GM12864 (cell line): ENCODE measurements at places on chromosomes 4 and X.

DNA sequence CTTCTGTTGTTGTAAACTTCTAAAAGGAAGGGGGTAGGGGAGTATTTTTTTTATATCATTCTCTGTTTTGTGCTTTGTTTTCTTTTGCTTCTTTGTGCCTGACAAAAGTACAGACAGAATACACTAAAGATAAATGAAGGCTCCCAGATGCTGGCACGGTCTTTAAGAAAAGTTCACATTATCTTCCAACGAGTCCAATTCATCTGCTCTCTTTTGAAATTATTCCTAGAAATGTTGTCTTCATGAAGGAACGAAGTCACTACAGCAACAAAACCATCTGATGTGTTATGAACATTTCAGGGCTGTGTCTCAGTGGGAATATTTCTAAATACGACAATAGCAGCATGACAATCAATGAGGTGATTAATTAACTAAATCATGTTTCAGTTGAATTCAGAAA, 813.8 kb upstream of the HTR2C start:
- DNase-seq = no peak

DNA sequence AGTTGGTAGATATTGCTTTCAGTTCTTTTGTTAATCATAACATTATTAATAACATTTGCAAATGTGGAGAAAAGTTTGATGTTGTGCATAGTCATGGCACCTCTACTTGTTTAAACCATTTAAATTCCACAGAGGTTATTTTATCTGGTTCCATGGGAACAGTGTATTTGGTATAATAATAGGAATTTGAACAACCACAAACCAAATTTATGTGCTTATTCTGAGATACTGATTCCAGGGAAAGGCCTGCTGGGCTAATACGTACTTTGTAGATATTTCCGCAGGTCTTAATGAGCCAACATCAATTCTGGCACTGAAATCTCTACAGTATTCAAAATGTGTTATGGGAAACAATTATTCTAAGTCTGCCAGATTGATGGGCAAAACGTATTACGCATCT, 319.0 kb downstream of the DKK2 start:
- no peak for DNase-seq

DNA sequence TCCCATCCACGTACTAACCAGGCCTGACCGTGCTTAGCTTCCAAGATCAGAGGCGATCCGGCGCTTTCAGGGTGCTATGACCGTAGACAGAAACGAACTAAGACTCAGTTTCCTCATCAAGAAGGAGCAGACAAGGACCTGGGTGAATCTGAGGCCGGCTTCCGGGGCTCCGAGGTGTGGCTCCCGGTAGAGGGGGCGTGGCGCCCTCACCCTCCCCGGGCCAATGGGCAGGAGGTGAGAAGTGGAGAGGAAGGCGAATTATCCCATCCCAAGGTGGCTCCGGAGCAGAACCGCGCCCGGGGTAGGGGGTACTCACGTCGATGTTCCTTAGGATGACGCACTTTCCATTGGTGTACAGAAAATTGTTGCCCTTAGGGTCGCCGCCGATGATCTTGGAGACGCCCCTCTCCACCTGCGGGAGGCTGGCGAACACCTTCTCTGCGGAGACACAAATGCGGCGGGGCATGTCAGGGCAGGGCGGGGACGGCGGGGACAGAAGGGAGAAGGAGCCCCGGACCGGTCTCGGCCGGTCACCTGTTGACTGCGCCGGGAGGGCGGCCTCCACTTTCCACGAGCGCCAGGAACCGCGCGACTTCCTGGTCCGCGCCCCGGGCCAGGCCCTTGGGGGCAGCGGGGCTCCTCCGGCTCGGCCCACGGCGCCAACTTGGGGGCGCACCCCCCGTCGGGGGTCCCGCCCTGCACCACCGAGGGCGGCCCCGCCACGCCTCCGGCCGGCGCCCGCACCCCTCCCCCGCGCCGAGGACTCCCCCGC, 616 bp downstream of the WDR1 start:
- DNase-seq = no peak

DNA sequence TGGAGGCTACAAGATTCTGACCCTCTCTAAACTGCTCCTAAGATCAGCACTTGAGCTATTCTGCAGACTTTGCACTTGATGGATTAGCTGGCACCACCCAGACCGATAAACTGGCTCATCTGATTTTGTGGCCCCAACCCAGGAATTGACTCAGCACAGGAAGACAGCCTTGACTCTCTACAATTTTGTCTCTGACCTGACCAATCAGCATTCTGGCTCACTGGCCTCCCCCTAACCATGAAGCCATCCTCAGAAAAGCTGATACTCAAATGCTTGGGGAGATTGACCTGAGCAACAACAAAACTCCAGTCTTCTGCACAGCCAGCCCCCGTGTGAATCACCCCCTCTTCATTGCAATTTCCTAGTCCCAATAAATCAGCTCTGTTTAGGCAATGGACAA, 195.4 kb upstream of the PPP1R2C start:
- DNase-seq = no peak

- no peak for DNase-seq
These were observed 868.9 kb downstream of the PDHA2 start for GRCh38 chr4:96708766-96709165.

DNA sequence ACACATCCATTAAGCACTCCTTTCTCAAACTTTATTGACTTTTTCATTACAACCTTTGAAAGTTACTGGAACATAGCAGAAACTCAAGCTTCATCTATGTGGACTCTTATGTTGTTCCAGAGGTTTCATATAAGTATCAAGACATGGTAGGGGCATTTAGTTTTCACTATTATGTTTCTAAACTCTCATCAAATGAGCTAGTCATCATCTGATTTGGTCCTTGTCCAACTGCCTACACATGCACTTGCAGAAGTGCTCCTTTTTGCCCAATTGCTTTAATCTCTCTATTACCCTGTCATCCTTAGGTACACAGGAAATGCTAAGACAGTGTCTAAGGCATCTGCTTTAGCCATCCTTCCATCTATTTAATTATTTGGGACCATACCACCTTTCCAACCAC, 42.2 kb upstream of the EPGN start:
- DNase-seq = no peak

DNA sequence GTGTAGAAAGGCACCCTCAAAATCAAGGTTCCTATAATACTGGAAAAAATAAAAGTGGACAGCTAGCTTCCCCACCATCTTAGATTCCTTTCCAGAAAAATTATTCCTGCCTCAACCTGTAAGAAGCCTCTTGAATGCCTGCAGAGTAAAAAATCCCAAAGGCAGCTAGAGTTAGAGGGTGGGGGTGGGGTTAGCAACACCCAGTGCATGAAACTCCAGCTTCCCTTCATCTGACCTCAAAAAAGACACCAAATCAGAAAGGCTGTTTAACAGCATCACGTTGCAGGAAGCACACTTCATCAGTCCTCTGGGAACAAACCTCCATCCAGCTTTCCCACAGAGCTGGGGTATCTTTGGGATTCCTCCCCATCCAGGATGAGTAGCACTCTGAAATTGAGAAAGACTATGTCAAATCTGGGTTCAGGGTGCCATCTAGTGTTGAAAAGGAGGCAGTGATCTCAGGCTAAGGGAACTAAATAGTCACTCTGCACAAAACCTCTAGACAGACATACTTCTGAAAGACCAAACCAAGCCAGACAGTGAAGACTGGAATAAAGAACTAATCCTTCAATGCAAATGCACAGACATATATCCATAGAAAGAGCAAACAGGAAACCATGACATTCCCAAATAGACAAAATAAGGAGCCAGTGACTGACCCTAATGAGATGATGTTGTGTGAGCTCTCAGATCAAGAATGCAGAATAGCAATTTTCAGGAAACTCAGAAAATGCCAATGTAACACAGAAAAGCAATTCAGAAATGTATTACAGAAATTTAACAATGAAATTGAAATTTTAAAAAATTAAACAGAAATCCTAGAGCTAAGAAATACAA, 97.9 kb downstream of the ARHGEF9 start:
- peak; percentile 5 for DNase-seq

GRCh38 chr4:121980643-121981042, 28.8 kb upstream of the TRPC3 start:
- no peak for DNase-seq

DNA sequence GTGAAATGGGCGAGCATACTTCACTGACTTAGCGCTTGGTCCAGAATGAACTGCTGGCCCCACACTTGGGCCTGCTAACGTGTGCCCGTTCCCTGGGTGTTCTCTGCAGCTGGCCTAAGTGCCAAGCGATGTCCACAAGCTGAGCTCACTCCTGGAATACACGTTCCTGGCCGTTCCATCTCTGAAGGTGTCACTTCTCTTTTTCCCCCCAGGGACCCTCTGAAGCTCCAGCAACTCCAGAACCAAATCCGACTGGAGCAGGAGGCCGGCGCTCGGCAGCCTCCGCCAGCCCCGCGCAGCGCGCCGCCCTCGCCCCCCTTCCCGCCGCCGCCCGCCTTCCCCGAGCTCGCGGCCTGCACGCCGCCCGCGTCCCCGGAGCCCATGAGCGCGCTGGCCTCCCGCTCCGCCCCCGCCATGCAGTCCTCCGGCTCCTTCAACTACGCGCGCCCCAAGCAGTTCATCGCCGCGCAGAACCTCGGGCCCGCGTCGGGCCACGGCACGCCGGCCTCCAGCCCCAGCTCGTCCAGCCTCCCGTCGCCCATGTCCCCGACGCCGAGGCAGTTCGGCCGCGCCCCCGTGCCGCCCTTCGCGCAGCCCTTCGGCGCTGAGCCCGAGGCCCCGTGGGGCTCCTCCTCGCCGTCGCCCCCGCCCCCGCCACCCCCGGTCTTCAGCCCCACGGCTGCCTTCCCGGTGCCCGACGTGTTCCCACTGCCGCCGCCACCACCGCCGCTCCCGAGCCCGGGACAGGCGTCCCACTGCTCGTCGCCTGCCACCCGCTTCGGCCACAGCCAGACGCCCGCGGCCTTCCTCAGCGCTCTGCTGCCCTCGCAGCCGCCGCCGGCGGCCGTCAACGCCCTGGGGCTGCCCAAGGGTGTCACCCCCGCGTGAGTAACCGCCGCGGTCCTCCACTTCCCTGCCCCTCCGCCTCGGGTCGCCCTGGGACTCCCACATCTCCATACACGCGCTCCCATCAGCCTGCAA, 132.3 kb downstream of the CBR4 start:
- no peak for DNase-seq

DNA sequence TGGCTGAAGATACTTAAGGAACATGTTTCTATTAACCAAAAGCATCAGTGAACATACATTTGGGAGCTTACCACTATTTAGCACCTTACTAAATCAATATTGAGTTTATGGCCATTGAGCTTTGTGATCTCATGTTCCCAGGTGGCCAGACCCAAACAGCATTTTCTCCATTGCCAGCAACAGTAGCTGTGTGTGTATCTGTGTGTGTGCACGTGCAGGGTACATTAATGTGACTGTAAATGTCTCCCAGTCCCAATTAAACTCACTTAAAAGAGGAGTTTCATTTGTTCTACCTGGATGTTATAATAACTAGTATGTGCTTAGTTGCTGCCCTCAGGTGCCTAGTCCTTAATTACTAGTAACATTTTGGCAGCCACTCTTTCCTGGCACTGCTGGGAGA, 282.4 kb downstream of the NR3C2 start:
- DNase-seq = no peak

DNA sequence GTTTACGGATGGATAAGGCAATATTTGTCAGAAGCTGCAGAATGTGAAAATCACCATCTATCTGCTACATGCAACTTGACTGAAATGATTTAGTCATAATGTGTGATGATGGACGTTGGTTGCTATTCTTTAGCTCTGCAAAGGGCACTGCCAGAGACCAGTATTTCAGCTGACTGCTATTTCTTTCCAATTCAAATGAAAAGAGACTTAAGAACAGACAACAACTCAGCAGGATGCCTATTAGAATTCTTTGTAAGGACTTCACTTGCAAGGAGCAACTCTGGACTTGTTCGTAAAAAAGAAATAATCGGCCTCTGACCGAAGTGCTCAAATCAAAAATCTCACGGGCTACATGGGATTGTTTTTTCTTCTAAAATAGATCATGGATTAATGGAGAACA, 262.7 kb downstream of the DHX15 start:
- no peak for DNase-seq

GRCh38 chrX:139039041-139039440, 327.5 kb upstream of the FGF13 start:
- no peak for DNase-seq

- DNase-seq = no peak
These were observed 1.4 kb downstream of the ADGRL3 start for GRCh38 chr4:61201561-61201960.

DNA sequence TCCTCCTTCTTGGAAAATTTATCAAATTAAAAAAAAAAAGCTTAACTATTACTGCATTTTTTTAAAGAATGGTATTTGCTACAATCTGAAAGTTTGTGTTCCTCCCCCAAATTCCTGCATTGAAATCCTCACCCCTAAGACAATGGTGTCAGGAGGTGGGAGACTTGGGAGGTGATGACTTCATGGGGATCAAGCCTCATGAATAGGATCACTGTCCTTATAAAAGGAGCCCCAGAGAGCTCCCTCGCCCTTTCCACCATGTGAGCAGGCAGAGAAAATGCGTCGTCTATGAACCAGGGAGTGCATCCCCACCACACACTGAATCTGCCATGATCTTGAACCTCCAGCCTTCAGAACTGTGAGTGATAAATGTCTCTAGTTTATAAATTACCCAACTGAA, 38.0 kb downstream of the DHRSX start:
- no peak for DNase-seq

- no peak for DNase-seq
These were observed 18.0 kb downstream of the TBL1X start for GRCh38 chrX:9482837-9483236.

GRCh38 chrX:31392513-31392912, 320.7 kb upstream of the FTHL17 start:
- DNase-seq = no peak

DNA sequence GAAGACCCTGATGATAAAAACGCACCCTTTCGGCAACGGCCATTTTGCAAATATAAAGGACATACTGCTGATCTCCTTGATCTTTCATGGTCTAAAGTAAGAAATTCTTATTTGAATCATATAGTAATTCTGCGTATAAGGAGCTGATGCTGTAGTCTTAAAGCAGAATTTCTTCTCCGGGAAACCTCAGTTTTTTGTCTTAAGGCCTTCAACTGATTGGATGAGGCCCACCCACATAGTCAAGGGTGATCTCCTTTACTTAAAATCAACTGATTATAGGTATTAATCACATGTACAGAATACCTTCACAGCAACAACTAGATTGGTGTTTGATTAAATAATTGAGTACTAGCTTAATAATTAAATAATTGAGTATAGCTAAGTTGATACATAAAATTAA, 62.8 kb upstream of the DOCK11 start:
- no peak for DNase-seq

- no peak for DNase-seq
These were observed 56.8 kb downstream of the COX18 start for GRCh38 chr4:73012673-73013072.

- DNase-seq = no peak
These were observed 55.3 kb downstream of the EGF start for GRCh38 chr4:109967798-109968520.

GRCh38 chr4:127352220-127353113, 280.3 kb upstream of the INTU start:
- no peak for DNase-seq

DNA sequence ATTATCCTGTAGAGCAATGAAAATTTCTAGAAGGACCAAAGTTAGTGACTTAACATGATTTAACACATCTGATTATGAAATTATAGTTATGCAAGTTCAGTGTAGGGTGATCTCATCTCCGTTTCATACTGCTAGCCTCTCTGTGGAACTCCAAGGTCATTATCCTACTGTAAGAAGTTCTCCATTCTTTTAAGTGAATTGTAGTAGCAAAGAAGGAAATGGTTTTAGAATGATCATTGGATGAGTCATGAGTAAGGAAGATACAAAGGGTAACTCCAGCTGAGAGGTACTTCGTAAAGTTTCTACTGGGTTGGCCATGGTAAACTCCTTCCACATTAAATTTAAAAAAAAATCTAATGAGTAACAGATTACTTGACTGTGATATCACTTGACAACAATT, 215.0 kb upstream of the GIMD1 start:
- DNase-seq = no peak

GRCh38 chrX:68375803-68376202, 57.5 kb downstream of the OPHN1 start:
- no peak for DNase-seq
